ENCODE measurements at places on chromosomes 12 and 14.
A peak's percentile ranks its signal among the peaks of the same experiment; 100 is the strongest.

- DNase-seq, result peak; percentile 82
These were observed 12.2 kb downstream of the ITPK1 start for GRCh38 chr14:93103392-93104080.

DNA sequence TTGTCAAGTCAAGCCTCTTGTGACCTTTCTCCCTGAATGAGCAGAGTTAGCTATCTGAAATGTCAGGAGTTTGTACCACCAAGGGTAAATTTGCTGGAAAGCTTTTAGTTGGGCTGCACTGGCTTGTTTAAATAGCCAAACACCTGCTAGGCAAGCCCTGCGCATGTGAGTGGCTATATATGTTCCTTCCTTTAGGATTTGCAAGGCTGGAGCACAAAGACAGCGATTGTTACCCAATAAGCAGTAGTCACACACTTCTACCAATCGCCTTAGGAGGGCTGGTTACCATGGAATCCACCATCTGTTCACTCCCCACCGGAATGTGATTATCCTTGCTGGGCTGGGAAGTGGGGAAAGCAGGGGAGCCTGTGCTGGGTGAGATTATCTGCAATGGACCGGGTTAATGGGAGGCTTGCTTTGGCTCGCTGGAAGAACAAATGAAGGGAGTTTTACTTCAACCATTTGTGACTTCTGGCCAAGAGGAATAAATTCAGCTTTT lies 102.5 kb downstream of the FGD4 start:
- peak; percentile 4 for DNase-seq

- DNase-seq, result no peak
These were observed 266.9 kb downstream of the PPFIA2 start for GRCh38 chr12:81492131-81492720.

GRCh38 chr14:34981743-34982420 lies 910 bp upstream of the SRP54 start:
- DNase-seq, result no peak

GRCh38 chr12:90174198-90174510 lies 465.5 kb upstream of the ATP2B1 start:
- DNase-seq, result no peak

DNA sequence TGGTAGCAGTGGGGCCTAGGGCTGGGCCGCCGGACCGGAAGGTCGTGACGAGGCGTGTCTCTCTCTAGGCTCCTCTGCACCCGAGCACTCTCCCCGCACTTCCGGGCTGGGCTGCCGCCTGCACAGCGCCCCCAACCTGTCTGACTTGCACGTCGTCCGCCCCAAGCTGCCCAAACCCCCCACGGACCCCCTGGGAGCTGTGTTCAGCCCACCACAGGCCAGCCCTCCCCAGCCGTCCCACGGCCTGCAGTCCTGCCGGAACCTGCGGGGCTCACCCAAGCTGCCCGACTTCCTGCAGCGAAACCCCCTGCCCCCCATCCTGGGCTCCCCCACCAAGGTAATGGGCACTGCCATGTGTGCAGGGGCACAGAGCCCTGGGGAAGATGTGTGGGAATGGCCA lies 13.3 kb upstream of the PUS1 start:
- DNase-seq, result no peak

DNA sequence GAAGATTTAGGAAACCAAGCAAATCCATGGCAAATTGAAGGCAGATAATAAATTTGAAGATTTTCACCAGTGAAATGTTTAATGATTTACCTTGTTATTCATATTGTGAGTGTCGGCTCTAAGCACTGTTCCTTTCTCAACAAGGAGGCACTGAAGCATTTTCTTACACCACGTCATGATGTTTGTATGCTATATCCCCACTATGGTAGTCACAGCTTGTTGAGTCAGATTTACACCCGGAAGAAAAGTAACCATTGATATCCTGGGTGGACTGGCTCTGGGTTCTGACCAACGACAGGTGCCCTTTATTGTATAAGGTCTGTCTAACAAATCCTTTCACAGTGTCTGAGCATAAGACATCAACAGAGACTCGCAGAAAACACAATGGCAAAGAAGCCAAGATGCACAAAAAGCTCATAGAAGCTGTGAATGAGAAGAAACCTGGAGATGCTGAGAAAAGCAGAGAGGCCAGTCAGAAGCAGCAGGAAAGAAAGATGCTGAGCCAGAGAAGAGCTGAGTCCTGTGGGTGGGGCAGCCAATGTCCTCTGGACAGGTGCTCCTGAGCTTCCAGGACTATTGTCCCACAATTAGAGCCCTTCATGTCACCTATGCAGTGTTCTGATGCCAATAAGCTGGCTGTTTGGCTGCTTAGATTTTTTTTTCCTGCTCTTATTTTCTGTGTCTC lies 49.7 kb upstream of the ARHGAP5 start:
- peak; percentile 12 for DNase-seq

DNA sequence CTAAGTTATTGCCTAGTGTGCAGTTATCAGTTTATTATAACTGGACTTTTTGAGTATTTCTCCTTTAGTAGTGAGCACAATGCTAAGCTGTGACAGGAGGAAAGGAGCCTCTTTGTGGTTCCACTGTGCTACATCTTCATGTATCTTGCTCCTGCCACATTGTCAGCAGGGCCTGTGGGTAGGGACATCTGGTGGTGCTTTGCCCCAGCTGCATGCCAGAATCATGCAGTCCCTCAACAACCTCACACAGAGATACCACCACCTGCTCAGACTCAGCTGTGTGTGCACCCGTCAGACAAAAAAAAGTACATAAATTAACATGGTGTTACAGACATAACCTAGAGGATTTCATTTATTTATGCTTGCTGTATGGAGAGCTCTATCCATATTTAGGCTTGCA lies 51.1 kb downstream of the MIS18BP1 start:
- no peak for DNase-seq

- DNase-seq, result no peak
These were observed 10.8 kb upstream of the SPTSSA start for GRCh38 chr14:34472706-34473279.

DNA sequence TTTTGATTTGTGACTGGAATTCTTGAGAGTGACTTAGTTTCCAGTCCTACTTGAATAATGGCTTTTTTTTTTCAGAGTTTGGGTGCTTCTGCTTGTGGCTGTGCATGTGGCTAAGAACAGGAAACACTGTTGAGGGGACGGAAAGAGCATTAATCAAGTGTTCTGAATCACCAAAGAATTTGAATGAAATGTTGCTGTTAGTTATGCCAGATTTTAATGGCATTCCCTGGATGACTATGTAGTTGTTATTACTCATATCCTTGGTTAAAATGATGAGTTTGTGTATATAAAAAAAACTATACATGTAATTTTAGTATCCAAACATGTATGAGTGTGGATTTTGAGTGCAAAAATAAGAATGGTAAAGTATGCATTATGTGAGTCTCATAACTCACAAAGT lies 347.9 kb downstream of the BCAT1 start:
- peak; percentile 19 for DNase-seq

GRCh38 chr12:29667011-29667410 lies 116.7 kb downstream of the TMTC1 start:
- DNase-seq, result no peak

GRCh38 chr14:77221241-77221871 lies 39.8 kb downstream of the TMEM63C start:
- no peak for DNase-seq

GRCh38 chr12:29309320-29309902 lies 71.6 kb downstream of the ERGIC2 start:
- no peak for DNase-seq

- no peak for DNase-seq
These were observed 104.7 kb upstream of the NUDT4 start for GRCh38 chr12:93272997-93273396.

GRCh38 chr12:53601296-53601847 lies 24.8 kb downstream of the ATF7 start:
- no peak for DNase-seq

Data from H54 (cell line).